ENCODE measurements at places on chromosomes 16 and 17.

DNA sequence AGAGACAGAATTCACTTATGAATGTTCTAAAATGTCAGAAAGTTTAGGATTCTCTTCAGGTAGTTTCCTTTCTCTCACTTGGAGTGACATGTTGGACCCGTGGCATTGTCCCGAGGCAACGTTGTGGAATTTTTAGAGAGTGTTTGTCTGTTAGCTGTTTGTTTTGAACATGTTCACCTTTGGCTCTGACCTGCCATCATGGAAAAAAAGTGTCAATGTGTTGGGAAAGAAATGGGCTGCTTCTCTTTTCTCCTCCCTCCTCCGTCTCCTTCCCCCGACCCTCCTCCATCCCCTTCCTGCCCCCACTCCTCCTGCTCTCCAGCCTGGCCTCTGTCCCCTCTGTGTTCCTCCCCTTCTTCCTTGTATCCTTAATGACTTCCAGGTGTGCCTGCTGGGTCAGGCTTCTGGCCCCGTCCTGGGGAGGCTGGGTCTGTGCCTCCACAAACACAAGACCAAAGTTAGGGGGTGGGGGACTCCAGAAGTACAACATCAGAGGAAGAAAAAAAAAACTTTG lies 463.1 kb downstream of the MAF start:
- DNase-seq = no peak

GRCh38 chr17:73271072-73271471 lies 9.4 kb upstream of the CPSF4L start:
- DNase-seq = no peak

GRCh38 chr17:81391936-81392908 lies 3.0 kb upstream of the BAHCC1 start:
- no peak for DNase-seq

GRCh38 chr16:72561-73548 lies at the start of gene RHBDF1:
RHBDF1 (minus strand) TSS chr16:72631; CDS start chr16:65015, 7,616 bp downstream.
- no peak for DNase-seq

DNA sequence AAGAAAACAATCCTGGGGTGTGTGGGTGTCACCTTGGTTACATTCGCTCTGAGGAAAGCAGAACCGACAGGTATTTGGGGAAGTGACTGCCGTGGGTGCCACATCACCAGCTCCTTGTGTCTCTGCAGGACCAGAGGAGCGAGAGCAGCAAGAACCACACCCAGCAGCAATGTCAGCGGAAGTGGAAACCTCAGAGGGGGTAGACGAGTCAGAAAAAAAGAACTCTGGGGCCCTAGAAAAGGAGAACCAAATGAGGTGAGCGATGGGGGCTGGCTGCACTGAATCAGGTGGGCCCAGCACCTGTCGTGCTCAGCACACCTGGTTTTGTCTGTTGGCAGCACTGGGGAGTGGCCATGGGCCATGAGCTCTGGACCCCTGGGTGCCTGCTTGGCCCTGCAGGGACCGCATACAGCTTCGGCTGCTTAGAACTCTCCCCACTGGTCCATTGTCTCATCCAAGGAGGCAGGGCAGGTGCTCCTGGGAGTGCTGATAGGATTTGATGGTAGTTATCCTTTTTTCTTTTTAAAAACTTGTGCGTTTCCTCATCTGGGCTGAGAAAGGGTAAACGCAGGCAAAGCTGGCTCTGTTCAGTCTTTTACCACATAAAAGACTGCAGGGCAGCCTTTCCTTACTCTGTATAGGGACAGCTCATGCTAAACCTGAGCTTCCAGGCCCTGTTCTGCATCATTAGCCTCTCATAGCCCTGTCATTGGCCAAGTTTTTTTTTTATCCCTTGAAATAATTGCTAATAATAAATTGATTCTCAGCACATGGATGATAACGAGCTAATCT lies 29.4 kb downstream of the HMOX2 start:
- DNase-seq = peak; percentile 55

DNA sequence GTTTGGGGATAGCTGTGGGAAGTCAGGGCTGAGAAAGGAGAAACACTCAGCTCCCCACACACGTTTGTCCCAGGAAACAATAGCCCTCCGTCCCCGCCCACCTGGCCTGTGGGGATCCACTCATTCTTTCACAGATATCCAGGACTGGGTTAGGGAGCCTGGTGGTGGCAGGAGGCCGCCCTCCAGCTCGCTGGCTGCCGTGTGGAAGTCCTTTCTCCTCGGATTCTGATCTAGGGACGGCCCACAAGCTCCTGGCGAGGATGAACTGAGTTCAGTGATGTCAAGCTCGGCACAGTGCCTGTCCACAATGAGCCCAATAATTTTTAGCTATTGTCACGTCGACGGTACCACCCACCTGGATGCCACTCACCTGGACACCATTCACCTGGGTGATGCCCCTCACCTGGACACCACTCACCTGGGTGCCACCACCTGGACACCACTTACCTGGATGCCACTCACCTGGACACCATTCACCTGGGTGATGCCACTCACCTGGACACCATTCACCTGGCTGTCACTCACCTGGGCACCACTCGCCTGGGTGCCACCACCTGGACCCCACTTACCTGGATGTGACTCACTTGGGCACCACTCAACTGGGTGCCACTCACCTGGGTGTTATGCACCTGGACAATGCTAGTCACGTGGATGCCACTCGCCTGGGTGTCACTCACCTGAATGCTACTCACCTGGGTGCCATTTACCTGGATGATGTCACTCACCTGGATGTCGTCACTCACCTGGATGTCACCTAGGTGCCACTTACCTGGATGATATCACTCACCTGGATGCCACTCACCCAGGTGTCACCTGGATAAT lies 172.5 kb upstream of the FOXF1 start:
- no peak for DNase-seq

DNA sequence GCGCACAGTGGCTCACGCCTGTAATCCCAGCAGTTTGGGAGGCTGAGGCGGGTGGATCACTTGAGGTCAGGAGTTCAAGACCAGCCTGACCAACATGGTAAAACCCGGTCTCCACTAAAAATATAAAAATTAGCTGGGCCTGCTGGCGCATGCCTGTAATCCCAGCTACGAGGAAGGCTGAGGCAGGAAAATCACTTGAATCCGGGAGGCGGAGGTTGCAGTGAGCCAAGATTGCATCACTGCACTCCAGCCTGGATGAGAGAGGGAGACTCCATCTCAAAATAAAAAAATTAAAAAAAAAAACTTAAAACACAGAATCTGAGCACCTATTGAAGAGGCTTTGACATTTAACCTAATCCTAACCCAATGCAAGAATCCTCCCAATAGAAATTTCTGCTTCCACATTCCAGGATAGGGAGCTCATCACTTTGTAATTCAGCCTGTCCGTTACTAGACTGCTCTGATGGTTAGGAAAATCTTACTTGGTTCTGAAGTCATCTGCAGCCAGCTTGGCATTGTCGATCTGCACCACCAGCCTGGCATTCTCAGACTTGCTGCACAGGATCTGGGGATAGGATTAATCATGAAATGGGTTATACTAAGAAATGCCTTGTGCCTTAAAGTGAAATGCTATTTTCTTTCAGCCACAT lies 2.1 kb downstream of the KRT33B start:
- no peak for DNase-seq

GRCh38 chr17:32854832-32855389 lies 22.0 kb downstream of the MYO1D start:
- no peak for DNase-seq

DNA sequence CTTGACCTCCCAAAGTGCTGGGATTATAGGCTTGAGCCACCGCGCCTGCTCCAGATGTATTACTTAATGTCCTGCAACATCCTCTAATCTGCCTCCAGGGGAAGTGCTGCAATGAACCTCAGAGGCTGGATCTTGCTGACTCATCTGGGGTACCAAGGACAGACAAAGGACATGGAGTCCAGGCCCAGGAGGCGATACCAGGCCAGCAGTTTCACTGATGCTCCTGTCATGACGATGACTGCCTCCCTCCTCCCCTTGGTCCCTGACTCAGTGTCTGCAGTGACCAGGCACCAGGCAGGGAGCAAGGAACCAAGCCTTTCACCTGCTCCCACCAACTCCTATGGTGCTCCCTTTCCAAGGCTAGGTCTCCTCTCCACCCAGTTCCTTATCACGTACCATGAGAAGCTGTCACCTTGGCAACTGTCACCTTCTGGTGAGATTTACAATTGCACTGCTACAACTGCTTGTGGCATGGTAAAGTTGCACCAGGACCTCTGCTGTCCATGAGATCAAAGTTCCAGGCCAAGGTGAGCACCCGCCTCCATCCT lies 21.6 kb upstream of the PHOSPHO1 start:
- DNase-seq = no peak

DNA sequence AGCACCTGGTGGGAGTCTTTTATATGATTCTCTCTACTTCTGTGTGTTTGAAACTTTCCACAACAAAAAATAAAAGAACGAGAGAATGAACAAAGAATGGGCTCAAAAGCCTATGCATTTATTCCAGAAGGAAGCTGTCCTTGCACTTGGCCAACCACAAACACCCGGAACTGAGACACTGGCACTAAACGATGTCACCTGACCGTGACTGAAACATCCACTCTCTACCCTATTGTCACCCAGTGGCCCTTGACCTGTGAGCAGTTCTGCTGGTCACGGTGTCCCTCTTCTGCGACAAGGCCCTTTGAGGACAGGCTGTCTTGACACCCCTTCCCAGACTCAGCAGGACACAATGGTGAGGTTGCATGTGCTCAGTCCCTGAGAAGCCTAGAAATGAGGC lies 56.6 kb downstream of the TEKT5 start:
- no peak for DNase-seq

- peak; percentile 59 for DNase-seq
Measured at GRCh38 chr17:29145289-29146073, 34.7 kb downstream of the MYO18A start.

DNA sequence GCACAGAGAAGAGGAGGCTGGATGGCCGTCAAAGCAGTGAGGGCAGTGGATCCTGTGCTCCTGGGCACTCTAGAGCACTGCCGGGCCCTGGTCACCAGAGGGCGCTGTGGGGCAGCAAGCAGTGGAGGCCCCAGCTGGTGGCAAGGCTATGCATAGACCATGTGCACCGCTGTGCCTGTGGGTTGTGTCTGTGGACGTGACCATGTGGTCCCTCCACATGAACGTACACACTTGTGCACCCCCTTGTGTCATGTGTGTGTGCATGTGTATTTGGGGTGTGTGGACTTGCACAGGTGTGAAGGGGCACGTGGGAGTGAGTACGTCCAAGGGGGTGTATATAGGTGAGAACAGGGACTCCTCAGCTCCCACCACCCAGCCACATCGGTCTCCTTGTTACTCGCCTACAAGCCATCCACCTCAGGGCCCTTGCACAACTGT lies 4.4 kb upstream of the MAP2K3 start:
- peak; percentile 74 for DNase-seq

GRCh38 chr17:42276609-42277341 lies 584 bp upstream of the STAT5B start:
- DNase-seq = no peak

- DNase-seq = no peak
Measured at GRCh38 chr17:36133602-36134236, 30.1 kb downstream of the CCL4 start.

- no peak for DNase-seq
Measured at GRCh38 chr16:9097266-9098219, 6.1 kb downstream of the HAPSTR1 start.

GRCh38 chr17:79952265-79952877 lies 83.3 kb downstream of the TBC1D16 start:
- DNase-seq = no peak

- no peak for DNase-seq
Measured at GRCh38 chr17:12631076-12631475, 34.6 kb upstream of the MYOCD start.

GRCh38 chr16:57289391-57290257 lies 5.2 kb upstream of the PLLP start:
- no peak for DNase-seq

DNA sequence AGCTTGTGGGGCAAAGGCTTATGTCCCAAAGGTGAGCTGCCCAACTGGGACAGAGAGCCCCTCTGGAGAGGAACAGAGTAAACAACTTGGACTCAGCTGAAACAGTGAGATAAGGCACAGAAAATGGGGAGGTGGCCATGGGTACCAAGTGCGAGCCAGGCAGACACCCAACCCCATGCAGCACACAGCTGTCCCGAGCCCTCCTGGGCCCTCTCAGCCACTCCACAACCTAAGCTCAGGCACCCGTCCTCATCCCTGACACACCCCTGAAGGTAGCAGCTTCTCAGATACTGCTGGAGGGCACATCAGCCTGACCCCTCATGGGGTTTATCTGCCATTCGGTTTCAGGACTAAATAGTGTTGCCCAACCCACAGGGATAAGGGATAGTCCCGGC lies 4.8 kb upstream of the GFOD2 start:
- DNase-seq = no peak

DNA sequence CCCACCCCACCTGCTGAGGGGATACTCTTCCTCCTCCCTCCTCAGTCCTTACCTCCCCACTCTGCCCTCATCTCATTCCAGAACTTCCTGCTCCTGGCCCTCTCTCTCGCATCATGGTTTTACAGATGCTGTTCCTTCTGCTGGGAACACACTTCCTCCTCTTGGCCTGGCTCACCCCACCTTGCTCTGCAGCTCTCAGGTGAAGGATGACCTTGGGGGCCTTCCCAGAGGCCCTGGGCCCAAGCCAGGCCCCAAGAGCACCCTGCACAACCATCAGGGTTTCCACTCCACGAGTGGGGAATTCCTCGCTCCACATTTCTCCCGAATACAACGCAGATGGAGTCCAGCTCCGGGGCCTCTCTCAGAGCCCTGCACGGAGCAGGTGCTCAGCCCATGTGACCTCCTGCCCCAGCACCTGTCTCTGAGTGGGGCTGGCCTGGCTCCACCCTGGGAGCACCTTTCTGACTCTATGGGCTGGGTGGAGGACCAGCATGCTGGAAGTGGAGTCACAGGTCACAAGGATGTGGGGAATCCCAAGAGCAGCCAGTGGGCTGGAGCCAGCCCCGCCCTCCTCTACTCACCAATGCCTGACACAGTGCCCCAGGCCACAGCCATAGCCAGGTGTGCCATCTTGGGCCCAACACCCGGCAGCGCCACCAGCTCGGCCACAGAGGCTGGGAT lies 4.5 kb downstream of the NTHL1 start:
- no peak for DNase-seq

DNA sequence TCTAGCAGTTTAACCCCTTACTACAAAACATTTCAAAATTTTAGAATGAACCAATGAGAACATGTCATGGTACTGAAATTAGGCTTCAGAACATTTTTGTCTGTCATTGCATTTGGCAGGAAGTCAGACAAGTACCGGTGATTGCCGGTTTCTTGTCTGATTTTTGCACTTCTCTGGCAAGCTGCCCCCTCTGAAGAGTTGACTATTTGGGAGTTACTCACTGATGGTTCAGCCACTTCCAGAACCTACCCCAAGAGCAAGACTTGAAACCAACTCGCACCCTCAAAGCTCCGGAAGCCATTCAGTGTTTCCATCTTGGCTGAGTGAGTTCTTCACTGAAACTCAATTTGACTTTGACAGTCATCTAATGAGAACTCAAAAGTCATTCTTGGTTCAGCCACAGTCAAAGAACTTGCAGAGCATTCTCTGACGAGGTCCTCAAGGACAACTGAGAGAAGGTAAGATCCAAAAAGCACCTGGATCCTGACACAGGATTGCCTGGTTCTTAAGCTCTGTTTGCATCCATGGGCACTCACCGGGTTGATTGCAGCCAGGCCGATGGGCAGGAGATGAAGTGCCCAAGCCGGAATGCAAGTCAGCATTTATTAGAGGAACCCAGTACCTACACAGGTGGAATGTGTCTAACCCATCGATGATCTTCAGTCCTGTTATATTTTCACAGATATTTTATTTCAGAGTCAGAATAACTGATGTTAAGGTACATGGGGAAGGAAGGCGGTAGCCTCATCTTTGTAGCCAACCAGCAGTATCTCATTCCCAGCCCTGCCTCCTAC lies 93.6 kb downstream of the USP22 start:
- DNase-seq = no peak

All from activated CD8-positive, alpha-beta memory T cell treated with anti-CD3 and anti-CD28 coated beads for 4 hours (primary cell).